ENCODE measurements at places on chromosomes 5 and 9.

GRCh38 chr9:111730937-111731567, 63.7 kb downstream of the SHOC1 start:
- no peak for DNase-seq

- DNase-seq, result no peak
Observed at GRCh38 chr5:42487077-42487476, 63.8 kb downstream of the GHR start.

GRCh38 chr5:151581812-151582583, 9.1 kb downstream of the FAT2 start:
- DNase-seq, result no peak

DNA sequence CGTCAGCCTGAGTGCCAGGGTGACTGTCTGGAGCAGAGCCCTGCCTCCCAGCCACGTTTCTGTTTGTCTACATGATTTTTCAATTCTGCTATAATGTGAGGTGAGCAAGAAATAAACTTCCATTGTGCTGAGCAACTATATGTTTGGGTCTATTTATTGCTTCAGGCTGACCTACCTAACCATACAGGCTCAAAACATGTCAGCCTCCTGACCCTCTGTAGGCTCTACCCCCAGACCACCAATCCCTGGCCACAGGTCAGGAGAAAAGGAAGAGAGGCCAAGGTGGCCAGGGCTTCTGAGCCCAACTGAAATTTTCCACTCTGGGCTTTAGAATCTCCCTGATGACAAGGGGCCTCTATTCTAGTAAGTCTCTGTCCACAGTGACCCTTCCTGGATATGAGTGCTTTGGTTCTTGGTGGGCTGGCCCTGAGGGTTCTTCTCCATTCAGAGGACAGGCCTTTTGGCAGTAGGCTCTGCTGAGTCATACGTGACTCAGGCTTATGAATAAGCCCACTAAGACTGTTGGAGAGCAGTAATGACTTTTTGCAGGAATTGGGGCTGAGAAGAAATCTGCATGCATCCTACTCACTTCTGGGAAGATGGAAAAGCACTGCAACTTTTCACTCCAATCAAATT, 117.2 kb upstream of the TBCA start:
- no peak for DNase-seq

GRCh38 chr5:119631660-119632059, 2.3 kb downstream of the FAM170A start:
- no peak for DNase-seq

- DNase-seq, result no peak
Observed at GRCh38 chr5:170832241-170832640, 29.6 kb upstream of the RANBP17 start.

Measured in MM.1S (cell line).